ENCODE measurements at places on chromosomes 2 and 18.
A peak's percentile ranks its signal among the peaks of the same experiment; 100 is the strongest.

- DNase-seq, result no peak
These were observed 130.2 kb downstream of the OSR1 start for GRCh38 chr2:19228181-19228593.

DNA sequence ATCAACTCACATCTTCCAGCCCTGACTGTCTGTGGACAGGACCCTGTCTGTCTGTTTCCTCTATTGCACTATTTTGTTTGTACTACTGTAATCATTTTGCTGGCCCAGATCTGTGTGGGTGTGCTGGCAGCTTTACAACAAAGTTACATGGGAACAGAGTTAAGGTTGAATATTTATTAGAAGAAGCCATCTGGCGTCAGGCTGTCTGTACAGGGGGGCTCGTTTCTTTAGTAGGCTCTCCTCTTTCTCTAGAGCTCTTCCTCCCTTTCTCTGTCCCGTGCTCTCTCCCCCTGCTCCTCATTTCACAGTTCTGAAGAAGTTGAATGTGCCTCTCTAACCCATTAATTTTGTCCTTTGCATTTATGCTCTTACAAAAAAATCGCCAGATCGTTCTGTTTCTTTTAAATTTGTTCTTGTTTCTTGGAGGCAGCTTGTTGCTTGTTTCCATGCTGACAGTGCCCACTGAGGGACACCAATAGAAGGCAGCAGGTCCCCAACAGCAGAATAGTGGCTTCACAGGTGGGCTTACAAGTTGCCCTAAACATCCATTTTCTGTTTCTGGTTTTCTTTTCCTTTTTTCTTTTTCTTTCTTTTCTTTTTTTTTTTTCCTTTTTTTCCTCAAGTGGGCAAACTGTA, 315.2 kb upstream of the ZEB2 start:
- DNase-seq, result no peak

- DNase-seq, result no peak
These were observed 128.0 kb downstream of the OLA1 start for GRCh38 chr2:174120346-174120745.

DNA sequence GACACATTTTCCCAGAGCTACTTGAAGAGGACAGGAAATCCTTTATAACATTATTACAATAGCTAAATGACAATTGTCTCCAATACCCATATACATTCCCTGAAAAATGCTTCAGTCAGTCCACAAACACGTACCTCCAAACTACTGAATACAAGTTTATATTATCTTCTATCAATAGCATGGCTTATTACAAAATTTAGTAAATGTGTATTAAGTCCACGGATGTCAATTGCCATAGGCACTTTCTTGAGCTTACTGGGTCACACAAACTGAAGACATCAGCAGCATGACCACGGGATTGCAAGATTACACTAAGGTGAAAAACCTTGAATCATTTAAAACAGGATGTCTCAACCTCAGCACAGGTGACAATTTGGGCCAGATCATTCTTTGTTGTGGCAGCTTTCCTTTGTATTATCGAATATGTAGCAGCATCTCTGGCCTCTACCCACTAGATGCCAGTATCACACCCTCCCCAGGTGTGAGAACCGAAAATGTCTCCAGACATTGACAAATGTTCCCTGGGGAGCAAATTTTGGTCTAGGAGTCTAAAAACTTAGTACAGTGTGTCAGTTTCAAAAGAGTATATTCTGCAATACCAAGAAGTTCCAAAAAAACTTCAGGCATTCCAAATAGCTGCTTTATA, 1.4 kb downstream of the MBD2 start:
- DNase-seq, result peak; percentile 16
